ENCODE measurements at places on chromosomes 4 and X. TPM values are rescaled to one million over a fixed set of nuclear protein-coding genes. Genes with fewer than 3 reads are reported as not detected.

DNA sequence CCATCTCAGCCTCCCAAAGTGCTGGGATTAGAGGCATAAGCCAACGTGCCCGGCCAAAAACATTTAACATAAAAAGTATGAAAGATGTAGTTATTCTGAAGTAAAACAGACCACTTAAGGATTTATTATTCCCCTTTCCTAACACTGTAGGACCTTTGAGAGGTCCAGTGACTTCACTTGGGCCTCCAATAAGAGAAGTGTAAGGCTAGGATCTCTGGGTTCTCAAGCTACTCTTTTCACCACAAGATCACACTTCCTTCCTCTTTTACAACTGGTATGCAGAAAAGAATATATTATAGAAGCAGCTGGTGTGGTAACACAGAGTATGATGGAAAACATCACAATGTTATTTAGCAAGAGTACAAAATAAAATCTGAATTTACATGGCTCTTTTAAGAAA, 30.2 kb upstream of the CCNG2 start:
- H3K4me1 ChIP-seq = peaks cover 10% of the 10 kb centered on the region
- DNase-seq = no peak
- H3K36me3 ChIP-seq = no peaks in the 10 kb centered on the region

GRCh38 chrX:119607018-119607389, 780 bp upstream of the NKRF start:
- peaks cover 6% of the 10 kb centered on the region for H3K27me3 ChIP-seq
- no peak overlapping the region for H3K27ac ChIP-seq
- peaks cover 15% of the 10 kb centered on the region for H3K4me1 ChIP-seq
- DNase-seq = no peak
- peaks cover 14% of the 10 kb centered on the region for H3K36me3 ChIP-seq
- peak overlapping the region; percentile 77 for H3K4me3 ChIP-seq

DNA sequence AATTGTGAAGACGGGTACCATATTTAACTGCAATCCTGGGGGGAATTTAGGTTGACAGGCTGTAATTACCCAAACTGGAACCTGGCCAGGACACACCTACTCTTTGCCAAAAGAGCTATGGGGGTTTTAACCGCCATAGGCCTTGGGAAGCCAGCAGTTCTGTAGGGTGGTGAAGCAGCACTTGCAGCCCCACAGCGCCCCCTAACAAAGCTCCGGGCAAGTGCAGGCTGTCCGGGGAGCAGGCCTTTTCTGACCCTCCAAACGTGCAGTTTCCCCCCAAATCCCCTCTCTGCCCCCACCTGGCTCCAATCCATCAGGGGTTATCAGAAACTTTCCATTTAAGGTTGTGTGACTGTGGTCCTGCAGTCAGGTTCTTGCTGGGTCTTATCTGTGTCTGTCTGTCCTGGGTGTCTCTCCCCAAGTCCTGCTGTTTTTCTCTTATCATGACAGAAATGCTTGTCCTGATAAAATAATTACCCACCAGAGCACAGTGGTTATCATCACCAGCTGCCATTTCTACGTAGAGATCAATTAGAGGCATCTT, 350.9 kb downstream of the MID1IP1 start:
- H3K27ac ChIP-seq = no peak overlapping the region
- H3K36me3 ChIP-seq = no peaks in the 10 kb centered on the region
- no peaks in the 10 kb centered on the region for H3K27me3 ChIP-seq
- DNase-seq = peak; percentile 54
- H3K4me3 ChIP-seq = no peak overlapping the region

The MAGEC2 gene
- 2.3 TPM for total RNA-seq

The FGFBP2 gene
- total RNA-seq = not detected

The DSPP gene
- total RNA-seq = 0.06 TPM

All from SJCRH30 (cell line).